Esophagus muscularis mucosa (tissue), 4 donors: ENCODE measurements at places on chromosomes 3 and 15. TPM values are rescaled to one million over a fixed set of nuclear protein-coding genes. Genes with fewer than 3 reads are reported as not detected.

DNA sequence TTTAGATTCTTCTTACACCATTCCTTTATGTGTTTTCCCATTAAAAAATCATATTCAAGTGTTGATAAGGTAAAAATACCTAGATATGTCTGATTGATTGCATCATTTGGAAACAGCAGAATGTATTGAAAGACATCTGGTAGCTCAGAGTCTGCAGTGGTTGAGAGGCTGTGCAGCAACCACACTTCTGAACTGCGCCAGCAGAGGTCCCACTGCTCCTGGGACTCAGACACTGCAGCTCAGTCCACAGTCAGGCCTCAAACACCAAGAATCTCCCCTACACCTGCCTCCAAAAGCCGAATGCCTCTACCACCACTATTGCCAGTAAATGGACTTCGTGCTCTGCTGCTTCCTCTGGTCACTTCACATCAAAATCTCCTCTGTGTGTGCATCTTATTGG, 176.9 kb upstream of the LMCD1 start:
- DNase-seq: no peak

GRCh38 chr15:49255966-49256759, 86.1 kb downstream of the GALK2 start:
- no peak for DNase-seq

GRCh38 chr3:71041371-71041770, 542.2 kb downstream of the FOXP1 start:
- DNase-seq: peak; percentile 57

DNA sequence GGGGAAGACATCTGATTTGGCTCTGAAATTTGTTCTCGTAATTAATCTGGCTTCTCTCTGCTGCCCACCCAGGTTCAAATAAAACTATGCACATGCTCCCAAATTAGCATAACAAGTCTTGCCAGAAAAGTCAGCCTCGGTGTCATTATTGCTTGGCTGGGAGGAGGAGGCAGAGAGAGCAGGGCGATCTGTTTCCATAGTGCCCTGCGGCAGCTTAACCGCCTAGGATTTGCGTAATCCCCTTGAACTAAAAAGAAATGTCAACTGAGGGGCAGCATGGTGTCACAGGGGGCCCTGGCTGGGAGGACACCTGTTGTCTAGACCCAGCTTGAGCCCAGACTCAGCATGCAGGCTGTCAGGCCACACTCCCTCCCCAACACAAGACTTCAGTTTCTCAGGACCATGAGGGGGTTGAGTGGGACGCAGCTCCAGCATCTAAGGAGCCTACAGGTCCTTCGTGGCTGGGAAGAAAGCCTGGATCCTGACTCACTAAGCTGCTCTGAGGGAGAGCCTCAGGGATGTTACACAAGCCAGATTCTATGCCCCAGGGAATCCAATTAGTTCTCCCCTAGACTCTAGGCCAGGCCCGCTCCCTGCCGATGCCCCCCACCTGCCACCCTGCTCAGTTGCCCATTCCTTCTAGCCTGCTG, 17.3 kb downstream of the MRPS11 start:
- DNase-seq: no peak

- DNase-seq: no peak
Observed at GRCh38 chr15:76335307-76336253, 993 bp upstream of the ISL2 start.

GRCh38 chr15:28060005-28060404, 39.1 kb downstream of the OCA2 start:
- no peak for DNase-seq

DNA sequence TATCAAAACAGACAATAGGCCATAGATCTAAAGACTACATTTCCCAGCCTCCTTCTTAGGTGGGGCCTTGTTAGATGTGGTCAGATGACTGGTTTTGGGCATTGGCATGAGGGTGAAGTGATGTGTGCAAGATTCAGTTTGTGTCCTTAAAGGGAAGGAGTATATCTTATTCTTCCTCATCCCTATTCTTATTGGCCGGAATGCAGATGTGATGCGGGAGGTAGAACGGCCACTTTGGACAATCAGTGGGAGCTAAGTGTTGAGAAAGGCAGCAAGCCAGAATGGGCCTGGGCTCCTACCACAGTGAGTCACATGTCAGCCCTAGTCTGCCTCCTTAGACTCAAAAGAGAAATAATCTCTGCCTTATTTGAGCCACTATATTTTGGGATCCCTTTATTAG, 89.8 kb upstream of the MEX3B start:
- no peak for DNase-seq

GRCh38 chr15:66535056-66535455, 29.9 kb downstream of the ZWILCH start:
- DNase-seq: no peak

- DNase-seq: peak; percentile 62
Observed at GRCh38 chr3:139248593-139249255, 95.1 kb upstream of the MRPS22 start.

GRCh38 chr15:20272422-20273184, 269.0 kb downstream of the GOLGA6L6 start:
- no peak for DNase-seq

LYSMD2 gene
- total RNA-seq: 14.1 TPM

DNA sequence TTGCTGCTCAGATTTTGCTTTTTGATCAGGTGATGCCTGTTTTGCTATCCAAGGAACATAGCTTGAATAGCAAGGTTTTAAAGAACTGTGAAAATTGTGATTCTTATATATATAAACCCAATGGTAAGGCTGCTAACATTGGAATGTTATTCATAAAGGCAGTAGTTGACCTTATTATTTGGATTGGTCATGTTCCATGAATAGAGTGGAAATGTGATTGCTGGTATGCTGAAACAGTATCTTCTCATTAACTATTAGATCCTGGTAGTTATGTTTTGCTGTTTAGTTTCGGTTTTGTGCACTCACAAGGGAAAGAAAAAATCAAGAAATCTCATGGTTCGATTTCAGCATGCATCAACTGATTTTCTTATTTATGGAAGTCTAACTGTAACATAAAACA, 78.7 kb upstream of the NPHP3 start:
- DNase-seq: no peak

GRCh38 chr3:133136114-133137041, 98.2 kb downstream of the TMEM108 start:
- DNase-seq: no peak

DNAH12 gene
- total RNA-seq: not detected

GRCh38 chr3:132570016-132570415, 27.1 kb upstream of the ACKR4 start:
- DNase-seq: no peak

DNA sequence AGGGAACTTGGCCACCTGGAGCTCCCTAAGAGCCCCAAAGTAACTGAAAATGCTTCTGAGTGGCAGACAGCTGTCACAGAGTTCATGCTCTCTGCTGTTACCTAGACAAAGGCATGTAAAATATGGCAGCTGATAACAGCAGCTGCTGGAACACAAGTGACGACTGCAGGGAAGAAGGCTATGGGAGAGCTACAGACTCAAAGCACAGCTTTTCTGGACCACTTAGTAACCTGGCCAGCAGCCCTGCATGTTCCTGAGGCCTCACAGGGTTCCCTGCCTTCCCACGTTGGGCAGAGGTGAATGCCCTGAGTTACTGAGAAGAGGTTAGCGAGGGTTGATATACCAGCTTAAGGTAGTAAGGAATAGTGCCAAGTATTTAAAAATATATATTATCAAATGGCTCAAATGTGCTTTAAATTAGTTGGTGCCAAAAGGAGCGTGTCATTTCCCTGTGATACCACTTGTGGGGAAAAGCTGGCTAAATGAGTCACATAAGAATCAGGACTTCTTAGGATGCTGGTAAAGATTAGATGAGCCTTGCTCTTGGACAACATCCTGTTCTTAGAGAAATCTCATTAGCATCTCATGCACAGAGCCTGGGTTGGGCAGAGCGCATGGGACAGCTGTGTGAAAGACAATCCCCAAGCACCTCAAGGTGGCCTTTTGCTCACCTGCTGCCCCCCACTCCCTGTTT, 76.4 kb upstream of the SCN5A start:
- no peak for DNase-seq

GRCh38 chr3:102533784-102534183, 99.0 kb downstream of the ZPLD1 start:
- no peak for DNase-seq

XCR1 gene
- not detected for total RNA-seq

FBXW12 gene
- total RNA-seq: 0.65 TPM

CSPG4 gene
- total RNA-seq: 386 TPM

- no peak for DNase-seq
Observed at GRCh38 chr3:23547905-23548650, 257.7 kb upstream of the UBE2E1 start.

- DNase-seq: no peak
Observed at GRCh38 chr3:98326945-98327344, 26.7 kb upstream of the OR5K4 start.

GRCh38 chr3:128763967-128764366, 38.0 kb downstream of the RAB7A start:
- DNase-seq: no peak
